ENCODE measurements at places on chromosomes 7 and 10.

GRCh38 chr10:71717056-71717455, 2.5 kb downstream of the C10orf105 start:
- DNase-seq: no peak

- DNase-seq: no peak
Observed at GRCh38 chr10:59852670-59853069, 53.7 kb downstream of the CCDC6 start.

DNA sequence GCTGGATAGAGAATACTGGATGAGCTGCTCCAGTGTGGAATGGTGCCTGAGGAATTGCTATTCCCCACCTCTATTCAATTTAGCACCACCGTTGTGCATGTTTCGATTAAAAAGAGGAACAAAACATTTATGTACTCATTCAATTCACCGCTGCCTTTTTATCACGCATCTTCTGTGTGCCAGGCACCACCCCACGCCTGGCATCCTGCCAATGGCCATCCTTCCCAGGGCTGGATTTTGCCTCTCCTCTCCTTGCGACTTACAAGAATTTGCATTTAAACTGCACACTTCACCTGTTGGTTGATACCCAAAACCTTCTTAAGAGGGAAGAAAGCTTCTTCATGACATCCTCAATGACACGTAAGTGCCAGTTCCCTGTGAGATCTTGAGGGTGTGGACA, 110.2 kb upstream of the DPP6 start:
- no peak for DNase-seq

DNA sequence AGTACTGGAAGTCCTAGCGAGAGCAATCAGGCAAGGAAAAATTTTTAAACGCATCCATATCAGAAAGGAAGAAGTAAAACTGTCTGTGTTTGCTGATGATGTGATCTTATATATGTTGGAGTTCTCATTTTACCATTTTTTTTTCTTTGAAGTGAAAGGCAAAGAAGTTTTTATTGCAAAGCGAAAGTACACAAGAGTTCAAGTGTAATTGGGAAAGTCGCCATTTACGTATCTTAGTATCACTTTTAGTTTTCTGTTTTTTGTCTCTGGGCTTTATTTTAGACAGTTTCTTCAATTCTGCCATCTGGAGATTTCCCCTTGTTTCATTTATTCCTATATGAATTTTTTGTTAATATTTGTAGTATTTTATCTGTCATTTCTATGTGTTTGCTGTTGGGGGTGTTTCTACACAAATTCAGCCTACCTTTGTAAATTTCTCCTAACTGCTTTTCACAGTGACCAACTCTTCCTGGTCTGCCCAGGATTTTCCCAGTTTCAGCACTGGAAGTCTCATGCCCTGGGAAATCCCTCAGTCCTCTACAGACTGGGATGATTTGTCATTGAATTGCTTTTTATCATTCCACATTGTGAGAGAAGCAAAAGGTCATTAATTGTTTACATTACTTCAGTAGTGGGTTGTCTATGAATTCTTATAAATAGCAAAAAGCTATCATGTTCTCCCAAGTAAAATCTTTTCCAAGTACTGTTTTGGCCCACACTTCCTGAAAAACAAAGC, 23.2 kb downstream of the BET1 start:
- no peak for DNase-seq

GRCh38 chr10:65675236-65675635, 1250.6 kb upstream of the LRRTM3 start:
- no peak for DNase-seq

DNA sequence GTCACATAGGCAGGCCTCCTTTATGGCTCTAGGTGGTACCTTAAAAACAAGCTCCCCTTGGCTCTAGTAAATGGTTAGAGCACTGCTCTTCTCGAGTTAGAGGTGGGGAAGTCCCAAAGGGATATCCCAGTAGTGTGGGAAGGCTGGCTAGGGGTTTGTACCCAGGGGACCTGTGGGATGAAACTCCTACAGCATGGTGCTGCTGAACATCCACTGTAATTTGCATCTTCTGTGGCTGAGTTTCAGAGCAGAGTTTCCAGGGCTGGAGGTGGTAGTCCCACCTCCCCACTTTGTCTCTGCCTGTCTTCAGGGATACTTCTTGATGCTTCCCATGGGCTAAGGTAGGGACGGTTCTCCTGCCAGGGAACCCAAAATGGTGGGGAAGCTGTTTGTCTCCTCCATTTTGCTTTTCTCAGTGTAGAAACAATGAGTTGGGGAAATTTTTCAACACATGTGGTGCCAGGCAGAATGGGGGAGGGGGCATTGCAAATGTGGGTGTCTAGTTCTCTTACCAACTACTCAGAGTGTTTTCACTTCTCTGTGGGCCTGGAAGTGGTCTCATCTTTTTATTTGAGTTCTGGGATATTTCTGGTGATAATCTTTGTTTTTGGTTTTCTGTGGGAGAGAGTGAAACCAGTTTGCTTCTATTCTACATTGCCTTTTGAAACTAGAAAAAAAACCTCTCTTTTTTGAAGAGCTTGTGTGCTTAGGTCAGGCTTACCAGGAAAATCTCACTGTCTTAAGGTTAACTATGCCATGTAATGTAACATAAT, 36.3 kb downstream of the SCART1 start:
- no peak for DNase-seq

DNA sequence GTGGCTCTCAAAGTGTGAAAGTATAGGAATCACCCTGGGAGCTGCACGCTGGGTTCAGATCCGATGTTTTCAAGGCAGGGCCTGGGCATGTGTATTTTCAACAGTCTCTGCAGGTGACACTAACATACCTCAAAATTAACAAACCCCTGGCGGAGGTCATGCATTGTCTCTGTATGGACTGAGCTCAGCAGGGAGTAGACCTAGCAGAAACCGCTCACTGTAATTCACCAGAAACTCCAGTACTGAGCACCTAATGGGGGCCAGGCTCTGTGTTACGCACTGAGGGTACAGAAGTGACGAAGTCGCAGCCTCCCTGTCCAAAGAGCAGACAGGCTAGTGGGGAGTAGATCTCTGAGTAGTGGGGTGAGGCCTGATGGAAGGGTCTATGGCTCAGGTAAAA, 5.6 kb downstream of the STRA8 start:
- no peak for DNase-seq

- no peak for DNase-seq
Observed at GRCh38 chr7:80485721-80486120, 26.1 kb downstream of the GNAT3 start.

DNA sequence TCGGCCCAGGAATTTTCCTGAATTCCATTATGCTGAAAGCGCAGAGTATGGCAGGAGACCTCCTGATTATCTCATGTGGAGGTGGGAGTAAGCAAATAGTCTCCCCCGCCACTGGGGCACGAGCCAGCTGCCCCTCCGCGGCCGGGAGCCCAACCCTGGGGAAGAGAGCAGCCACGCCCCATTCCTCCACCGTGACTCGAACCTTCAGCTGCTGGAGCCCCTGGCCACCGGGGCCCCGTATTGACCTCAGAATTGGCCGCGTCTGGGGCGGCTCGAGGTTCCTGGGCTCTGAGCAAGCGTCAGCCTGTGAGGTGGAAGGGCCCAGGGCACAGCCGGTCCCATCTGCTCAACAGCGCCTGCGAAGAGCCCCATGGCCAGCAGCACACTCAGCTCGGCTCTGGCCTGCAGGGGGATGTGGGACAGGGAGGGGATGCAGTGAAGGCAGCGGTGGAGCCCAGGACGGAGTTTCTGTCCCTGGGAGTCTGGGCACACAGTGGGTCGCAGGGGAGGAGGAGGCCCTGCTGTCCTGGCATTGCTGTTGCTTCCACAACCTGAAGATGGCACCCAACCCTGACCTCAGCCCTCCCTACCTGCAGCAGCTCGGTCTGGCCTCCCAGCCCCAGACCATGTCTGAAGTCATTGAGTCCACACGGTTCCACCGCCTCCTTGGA, 97.8 kb downstream of the CHST15 start:
- peak; percentile 74 for DNase-seq

GRCh38 chr7:22731766-22732165, 4.8 kb downstream of the IL6 start:
- DNase-seq: no peak

- no peak for DNase-seq
Observed at GRCh38 chr7:109984729-109985128, 1106.2 kb upstream of the LRRN3 start.

GRCh38 chr10:65845916-65846315, 1079.9 kb upstream of the LRRTM3 start:
- peak; percentile 5 for DNase-seq
